ENCODE measurements at places on chromosomes 3 and 15.

- no peak for DNase-seq
Measured at GRCh38 chr3:58155838-58156237, 54.9 kb downstream of the DNASE1L3 start.

GRCh38 chr15:98609144-98609852 lies 39.0 kb upstream of the IGF1R start:
- no peak for DNase-seq

- no peak for DNase-seq
Measured at GRCh38 chr3:134211797-134212196, 38.9 kb downstream of the RYK start.

DNA sequence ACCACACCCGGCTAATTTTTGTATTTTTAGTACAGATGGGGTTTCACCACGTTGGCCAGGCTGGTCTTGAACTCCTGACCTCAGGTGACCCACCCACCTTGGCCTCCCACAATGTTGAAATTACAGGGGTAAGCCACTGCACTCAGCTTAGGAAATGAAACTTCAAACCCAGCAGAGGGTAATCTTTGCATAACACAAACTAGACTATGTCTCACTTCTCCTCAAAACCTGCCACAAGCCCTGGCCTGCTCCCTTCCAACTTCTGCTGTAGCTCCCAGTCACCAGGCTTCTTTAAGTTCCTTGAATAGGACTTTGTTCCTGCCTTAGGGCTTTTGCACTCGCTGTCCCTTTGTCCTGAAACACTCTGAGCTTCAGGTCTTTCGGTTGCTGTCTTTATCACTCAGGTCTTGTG lies 39.2 kb upstream of the SEMA4B start:
- DNase-seq, result no peak

DNA sequence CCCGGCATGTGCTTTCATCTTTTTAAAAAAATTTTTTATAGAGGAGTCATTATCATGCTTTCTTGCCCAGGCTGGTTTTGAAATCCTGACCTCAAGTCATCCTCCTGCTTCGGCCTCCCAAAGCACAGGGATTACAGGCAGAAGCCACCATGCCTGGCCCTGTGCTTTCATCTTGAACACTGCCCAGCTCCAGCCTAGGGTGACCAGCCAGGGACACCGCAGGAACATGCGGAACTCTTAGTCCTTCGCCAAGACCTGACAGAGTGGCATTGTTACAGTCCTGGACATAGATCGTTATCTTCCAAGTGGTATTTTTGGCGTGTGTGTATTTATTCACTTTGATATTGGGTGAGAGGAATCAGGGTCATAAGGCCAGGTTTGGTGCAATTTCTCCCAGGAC lies 7.9 kb upstream of the FURIN start:
- DNase-seq, result no peak

GRCh38 chr3:52036829-52037228 lies 19.5 kb downstream of the DUSP7 start:
- no peak for DNase-seq

- no peak for DNase-seq
Measured at GRCh38 chr15:73353734-73354133, 15.0 kb downstream of the HCN4 start.

DNA sequence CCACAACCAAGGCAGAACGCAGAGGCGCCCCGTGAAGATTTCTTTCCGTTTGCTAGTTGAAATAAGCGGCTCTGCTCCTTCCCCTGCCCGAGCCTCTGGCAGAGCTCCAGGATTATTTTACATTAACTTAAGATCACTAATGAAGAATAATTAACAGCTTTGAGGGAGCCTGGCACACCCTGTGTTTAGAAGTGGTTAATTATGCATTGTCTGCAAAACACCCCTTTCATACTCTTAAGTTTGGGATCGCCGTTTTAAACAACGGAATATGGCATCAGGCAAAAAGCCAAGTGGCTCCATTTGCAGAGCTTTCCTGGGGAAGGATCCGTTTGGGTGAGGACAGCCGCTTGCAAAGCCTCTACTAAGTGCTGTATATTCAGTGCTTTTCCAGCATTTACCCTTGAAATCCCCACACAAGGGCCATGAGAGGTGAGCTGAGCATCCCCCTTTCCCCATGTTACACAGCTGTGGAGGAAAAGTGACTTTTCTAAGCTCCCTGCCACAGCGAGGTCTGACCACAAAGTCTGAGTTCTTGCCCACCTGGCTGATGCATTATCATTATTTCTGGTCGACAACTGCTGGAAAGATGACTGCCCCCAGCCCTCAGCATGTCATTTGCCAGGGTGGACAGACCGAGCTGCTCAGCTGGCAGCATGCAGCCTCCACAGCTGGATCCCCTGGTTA lies 33.9 kb downstream of the IQSEC1 start:
- DNase-seq, result no peak

DNA sequence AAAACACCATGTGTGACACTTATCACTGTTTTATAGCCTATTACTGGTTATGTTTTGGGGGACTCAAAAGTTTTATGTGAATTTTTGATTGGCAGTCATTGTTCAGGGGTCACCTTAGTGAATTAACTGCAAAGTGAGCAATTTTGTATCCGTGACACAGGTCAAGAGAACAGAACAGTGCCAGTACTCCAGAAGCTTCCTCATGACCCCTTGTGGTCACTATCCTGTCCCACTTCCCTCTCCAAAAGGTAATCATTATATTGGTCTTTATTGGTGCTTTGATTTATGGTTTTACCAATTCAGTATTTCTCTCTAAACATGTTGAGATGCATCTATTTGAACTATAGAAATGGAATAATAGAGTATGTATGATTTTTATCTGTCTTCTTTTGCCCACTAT lies 107.1 kb downstream of the STT3B start:
- no peak for DNase-seq

DNA sequence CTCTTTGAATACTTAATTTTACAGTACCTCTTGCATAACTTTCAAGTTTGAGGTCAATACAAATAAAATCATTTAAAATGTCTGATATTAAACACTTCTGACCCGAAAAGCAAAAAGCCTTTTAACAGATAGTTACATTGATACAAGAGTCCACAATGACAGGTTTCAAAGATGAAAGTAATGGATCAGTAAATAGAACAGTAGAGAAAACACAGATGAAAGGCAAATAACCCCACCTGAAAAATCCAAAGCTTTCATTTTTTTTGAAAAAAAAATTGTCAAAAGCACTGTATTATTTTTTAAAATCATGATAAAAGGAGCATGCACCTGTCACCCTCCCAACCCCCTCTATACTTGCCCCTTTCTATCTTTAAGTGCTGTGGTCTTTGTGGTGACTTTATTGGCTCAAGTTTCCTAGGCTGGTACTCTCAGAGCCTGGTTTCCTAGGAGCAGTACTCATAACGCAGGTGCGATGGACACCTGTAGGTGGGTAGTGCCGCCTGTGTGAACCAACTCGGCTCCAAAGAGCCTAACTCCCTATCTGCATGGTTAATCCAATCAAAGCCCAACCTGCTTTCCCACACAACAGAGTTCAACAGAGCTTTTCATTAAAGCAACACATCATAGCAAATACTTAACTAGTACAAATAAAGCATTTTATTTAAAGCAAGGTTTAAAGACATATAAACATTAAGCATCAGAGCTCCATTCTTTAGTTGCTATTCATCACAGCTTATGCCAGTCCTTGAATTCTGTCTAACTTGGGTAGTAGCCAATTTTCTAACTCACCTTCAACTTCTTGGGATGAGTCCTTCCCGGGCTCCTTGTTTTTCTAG lies 32.2 kb downstream of the LIPC start:
- no peak for DNase-seq

DNA sequence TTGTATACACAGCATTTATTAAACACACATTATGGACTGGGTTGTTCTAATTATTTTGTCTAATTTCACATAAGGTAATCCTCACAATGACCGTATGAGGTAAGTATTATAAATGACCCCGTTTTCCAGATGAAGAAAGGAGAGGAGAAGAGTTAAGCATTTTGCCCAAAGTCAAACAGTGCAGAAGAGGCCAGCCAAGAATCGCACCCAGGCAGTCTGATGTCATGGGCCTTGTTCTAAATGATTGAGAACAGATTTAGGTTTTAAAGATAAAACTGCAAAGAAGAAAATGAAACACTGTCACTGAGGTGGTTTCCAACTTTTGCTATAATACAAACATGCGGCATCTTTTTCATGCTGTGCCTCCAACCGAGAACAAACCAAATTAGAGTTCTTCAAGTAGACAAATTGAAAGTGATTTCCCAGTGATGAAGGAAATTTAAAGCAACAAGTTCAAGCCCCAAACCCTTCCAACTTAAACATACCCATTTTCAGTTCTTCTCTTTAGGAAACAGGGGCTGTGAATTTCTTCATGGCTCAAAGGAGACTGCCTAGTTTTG lies 155.3 kb downstream of the THRB start:
- DNase-seq, result no peak

- no peak for DNase-seq
Measured at GRCh38 chr3:149151843-149152242, 22.4 kb downstream of the HPS3 start.

DNA sequence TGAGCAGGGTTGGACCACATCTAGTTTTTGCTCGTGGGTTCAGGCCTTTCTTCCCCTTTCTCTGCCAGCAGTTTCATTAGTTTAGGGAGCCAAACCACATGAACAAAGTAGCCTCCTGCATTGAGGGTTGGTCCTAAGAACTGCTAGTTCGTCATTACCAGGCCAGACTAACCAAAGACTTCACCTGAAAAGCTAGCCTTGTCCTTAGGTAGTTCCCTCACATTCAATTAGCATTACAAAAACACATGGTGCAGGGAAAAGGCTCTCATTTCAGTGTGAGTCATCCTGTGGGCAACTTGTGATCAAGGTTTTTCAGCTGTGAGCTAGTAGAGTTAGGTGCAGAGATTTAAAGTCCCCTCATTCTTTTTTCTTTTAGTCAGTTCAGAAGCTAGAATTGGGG lies 279.3 kb upstream of the CTNNB1 start:
- no peak for DNase-seq

DNA sequence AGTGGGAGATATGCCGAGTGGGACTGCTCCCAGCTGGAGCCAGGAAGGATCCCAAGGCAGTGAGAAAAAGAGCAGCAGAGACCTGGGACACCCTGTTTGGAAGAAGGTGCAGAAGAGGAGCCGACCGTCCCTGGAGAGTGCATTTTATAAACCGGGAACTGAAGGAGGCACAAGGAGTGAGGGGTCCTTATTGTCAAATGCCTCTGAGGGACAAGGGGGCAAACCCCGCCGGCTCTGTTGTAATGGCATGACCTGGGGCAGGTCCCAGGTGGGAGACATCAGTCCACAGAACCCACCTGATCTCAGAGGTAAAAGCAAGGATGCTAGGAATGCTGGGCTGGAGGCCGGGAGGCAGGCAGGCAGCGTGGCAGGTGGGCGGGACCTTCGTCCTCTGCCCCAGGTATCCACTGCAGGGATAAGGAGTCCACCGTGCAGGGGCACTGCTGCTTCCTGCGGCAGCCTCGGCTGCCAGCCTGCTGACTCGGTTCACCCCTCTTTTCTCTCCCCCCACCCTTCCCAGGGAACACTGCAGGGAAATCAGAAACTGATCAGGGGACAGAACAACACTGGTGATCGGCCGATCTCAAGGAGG lies 26.9 kb downstream of the ADAMTS17 start:
- no peak for DNase-seq

DNA sequence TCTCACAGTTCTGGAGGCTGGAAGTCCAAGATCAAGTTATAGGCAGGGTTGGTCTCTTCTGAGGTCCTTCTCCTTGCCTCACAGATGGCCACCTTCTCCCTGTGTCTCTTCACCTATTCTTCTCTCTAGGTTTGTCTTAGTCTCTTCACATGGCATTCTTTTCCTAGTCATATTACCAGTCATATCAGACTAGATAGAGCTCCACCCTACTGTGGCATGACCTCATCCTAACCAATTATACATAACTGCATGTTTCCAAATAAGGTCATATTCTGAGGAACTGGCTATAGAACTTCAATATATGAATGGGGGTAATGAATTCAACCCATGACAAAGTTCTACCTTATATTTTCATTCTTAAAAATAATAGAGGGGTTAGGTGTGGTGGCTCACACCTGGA lies 196.4 kb upstream of the UBE3A start:
- no peak for DNase-seq

GRCh38 chr3:112334691-112335433 lies 1.9 kb downstream of the CD200 start:
- no peak for DNase-seq

GRCh38 chr3:9500108-9501050 lies 53.2 kb downstream of the LHFPL4 start:
- DNase-seq, result peak; percentile 39

GRCh38 chr3:172541945-172542488 lies 18.8 kb upstream of the TNFSF10 start:
- DNase-seq, result no peak

DNA sequence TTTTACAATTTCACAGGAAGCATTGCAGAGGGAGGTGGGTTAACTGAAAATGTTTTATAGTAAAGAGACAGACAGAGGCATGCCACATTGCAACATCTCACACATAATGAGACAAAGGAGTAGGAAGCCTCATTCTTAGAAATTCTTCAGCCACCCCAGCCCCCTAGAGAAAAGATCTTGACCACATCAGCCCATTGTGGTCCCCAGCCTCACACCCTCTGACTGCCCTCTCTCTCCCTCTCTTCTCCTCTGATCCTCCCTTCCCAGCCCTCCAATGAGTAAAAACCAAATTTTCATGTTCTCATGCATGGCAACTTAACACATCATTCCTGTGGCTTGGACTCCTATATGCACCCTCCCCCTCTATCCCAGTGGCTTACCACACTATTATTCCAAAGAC lies 174.1 kb downstream of the UACA start:
- DNase-seq, result no peak

DNA sequence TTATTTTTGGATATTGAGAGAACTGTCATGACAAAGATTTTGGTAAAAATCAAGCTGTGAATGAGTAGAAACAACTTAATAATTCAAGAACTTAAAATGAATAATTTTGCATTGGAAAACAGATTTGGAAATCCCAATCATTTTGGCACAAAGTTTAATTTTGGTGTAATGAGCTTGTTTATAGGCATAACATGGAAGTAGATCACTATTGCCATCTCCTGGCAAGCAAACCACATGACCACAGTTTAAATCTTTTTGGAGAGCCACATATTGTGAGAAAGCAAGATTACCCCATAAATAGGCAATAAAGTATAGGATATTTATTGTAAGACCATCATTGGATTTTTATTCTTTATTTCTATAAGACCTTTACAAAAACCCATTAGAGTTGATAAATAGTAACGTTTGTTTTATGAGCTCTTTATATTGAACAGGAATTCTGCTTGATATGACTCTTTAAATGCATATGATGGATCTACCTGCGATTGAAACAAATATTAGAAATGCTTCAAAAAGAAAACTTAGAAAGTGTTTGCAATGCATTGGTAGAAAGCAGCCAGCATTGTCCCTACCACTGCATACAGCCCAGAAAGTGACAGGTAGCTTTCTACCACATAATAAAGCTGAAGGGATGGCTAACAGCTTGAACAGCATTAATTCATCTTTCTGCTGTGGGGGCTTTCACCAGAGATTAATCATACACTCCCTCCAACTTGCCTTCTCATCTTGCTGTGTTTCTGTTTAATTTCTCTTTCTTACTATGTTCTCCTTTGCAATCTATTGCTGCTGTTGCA lies 766.8 kb downstream of the TBL1XR1 start:
- DNase-seq, result no peak

GRCh38 chr3:3110299-3110630 lies at the start of gene IL5RA:
IL5RA (minus strand) TSS chr3:3110374; CDS start chr3:3104984, 5,390 bp downstream.
- no peak for DNase-seq

Data from stimulated activated naive CD4-positive, alpha-beta T cell treated with Interleukin-2 at 50 U/mL for 16 hours (primary cell).